ENCODE measurements at places on chromosomes 6 and 20.

DNA sequence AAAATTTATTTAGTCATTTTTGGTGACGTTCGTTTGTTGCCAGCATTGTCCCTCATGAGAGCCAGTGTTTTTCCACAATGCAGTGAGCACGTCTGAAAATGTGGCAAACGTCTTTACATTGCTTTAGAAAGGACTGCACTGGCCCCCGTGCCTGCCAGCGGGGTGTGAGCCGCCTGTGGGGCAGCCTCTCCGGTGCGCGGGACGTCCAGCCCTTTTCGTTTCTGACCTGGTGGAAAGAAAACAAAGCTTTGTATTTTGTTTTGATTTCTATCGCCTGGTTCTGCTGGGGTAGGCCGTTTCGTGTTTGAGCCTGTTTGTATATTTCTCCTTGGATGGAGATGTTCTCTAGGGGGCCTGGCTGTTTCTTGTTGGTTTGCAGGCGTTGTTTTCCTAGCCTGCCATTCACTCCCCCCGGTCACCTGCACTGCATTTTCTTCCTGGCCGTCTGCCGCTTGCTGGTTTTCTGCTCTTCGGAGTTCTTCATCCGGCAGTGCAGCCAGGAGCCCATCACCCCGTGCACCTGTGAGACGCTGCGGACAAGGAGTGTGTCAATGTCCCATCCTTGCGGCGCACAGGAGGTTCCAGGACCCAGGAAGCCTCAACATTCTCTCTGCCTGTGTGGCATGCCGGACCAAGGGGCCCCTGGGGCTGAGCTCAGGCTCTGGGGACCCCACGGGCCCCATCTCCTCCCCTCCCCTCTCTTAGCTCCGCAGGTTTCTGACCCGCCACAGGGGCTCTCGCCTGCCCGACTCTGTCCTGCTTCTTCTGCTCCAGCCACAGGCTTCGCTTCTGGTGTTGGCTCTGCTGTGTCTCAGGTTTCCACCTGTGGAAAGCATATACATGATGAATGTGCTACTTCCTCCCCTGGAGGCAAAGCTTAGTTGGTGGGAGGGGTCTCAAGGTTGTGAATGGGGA, 100.5 kb downstream of the CDH4 start:
- DNase-seq: no peak

DNA sequence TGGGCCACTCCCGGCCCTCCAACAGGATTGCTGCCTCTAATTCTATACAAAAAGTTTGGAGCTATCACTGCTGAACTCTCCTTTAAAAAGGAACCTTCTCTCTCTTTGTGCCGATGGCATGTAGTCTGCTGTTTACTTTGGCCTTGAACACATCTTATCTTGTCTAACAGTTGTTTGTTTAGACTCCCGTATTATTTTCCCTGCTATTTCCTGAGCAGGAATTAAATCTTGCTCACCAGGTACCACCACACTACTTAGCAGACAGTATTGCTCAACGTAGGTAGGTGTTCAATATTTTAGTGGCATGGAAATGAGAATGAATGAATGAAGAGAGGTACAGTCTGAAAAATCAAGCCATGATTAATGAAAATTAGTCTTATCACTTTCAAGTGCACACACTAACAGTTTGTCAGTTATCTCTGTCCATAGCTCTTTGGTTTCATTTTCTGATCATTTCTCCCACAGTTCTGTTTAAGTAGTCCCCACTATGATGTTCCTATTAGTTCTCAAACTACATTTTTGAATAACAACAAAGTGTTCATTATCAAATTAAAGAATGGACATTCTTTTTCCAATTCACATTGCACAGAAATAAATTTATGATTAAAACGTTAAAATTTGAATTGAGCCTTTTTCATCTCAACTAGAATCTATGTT, 6.8 kb upstream of the HEY2 start:
- DNase-seq: no peak

DNA sequence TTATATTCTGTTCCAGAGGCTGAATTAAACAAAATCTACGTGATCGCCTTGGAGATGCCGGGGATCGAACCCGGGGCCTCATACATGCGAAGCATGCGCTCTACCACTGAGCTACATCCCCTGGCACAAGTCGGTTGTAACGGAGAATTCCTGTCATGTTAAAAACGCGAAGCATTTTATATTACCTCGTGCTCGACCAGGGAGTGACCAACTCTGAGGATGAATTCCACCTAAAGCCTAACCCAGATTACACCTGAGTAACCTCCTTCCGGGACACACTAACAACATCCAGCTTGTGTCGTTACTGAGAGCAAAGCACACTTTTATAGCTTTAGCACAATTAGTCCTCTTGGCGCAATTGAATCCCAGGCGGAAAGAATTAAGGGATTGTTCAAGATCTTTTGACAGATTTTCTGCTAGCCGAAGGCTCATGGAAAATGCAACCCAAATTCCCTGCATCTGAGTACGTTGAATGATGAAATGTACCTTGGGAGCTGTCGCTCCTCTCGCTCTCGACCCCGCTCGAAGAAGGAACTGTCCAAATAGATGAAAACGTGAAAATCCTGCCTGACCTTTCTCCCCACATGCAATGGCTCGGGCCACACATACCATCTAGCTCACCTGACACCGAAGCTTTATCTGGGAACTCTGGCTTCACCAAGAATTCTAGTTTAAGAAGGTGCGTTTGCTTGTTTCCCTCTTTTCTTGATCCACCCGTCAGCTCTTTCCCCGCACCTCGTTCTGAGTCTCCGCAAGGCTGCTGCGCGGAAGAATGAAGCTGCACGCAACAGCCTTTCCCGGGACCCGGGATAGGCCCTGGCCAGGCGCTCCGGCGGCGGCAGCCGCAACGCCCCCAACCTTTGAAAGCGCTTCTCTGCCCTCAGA, 148.3 kb downstream of the GPX5 start:
- no peak for DNase-seq

DNA sequence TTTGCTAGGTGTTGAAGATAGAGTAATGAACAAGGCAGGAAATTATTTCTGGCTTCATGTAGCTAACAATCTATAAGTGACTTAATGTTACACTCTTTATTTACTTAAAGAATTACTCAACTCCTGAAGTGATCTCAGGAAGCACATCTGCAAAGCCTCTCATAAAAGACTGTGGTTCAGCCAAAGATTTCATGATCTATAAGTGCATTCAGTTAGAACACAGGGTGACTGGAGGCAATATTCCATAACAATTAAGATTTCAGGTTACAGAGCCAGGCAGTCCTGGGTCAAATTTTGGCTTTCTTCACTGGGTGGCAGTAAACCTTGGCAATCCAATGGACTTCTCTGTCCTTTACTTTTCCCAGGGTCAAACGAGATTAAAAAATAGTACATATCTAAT, 204.0 kb downstream of the TPBG start:
- DNase-seq: no peak

DNA sequence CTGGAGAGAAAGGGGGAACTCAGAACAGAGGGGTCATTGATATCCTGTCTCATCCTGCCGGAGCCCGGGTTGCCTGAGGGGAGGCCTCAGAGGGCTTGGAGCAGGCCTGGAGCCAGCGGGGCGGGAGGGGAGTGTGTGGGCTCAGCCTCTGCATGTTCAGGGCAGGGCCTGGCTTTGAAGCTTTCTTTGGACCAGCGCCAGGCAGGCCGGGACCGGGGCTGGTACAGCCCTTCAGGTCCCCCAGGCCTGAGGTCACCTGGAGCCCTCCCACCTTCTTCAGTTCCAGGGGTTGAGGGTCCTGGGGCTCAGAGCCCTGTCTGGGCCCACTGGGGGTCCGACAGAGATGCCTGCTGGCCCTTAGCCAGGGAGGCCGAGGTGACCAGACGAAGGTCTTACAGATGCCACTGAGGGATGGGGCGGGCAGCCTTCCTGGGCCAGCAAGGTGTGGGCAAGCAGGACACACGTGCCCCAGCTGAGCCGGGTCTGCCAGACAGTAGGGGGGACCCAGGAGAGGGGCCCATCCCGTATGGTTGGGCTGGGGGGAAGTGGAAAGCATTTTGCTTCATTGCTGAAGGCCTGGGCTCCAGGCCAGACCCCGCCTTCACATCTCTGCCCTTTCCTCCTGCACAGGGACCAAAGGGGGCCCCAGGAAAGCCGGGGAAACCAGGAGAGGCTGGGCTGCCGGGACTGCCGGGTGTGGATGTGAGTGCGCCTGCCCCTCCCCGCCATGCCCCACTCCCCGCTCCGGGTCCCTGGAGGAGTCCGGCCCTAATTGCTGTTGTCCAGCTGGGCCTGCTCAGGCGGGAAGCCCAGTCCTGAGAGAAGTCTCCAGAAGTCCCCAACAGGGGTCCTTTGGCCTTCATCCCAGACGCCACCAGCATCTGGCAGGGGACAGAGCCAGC, 2.0 kb downstream of the COL9A3 start:
- DNase-seq: no peak

GRCh38 chr6:6781873-6782227, 193.3 kb downstream of the LY86 start:
- DNase-seq: no peak

- DNase-seq: no peak
Observed at GRCh38 chr6:85494547-85495536, 45.0 kb downstream of the NT5E start.

DNA sequence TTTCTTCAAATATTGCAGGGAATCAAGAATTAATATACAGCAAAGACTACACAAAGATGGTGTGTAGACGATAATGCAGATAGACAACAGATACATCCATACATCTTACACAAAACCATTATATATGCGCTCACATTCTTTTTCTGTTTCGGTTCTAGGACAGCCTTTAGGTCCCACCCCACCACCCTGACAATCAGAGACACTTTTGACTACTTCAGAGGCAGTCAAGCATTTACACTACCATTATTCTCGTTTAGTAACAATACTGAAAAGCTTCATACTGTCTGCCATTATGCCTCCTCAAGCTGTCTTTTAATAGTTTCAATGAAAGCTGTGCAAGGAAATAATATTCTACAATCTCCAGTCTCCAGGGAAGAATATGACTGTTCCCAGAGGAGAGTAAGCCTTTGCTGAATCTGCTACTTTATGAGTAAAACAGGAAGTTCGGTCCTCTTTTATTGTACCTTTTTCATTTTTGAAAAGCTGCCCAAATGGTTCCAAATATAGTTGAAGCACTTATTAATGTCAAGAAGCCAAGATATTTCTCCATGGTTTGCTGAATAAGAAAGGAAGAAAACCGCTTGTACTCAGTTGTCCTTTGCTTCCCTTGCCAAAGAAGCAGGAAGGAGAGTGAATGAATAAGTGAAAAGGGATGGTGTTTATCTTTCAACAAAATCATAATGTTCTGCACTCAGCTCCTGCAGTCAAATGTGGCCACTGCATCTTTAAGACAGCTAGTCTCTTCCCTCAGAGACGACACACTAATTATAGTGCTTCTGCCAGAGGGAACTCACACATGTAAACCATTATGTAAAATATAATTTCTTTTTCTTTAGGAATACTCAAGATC, 468.3 kb downstream of the CDC5L start:
- DNase-seq: no peak

- no peak for DNase-seq
Observed at GRCh38 chr20:29741594-29741893, 1515.9 kb upstream of the DEFB115 start.
